ENCODE measurements at places on chromosomes 1 and 21. TPM values are rescaled to one million over a fixed set of nuclear protein-coding genes. Genes with fewer than 3 reads are reported as not detected.

Gene ETNK2
- 3.9 TPM for total RNA-seq

Gene CRNN
- not detected for total RNA-seq

Gene IL22RA1
- 4.7 TPM for total RNA-seq

Gene STUM
- total RNA-seq = not detected

Gene CFHR1
- total RNA-seq = not detected

Gene ELAPOR1
- 0.61 TPM for total RNA-seq

Gene SPATA46
- not detected for total RNA-seq

Gene PAQR6
- 3.3 TPM for total RNA-seq

Gene MCM3AP
- 36.9 TPM for total RNA-seq

Gene NRIP1
- total RNA-seq = 23.8 TPM

Gene EPS8L3
- 1.0 TPM for total RNA-seq

Gene ZNF593OS
- total RNA-seq = 0.26 TPM

Gene PRR9
- total RNA-seq = not detected

Gene LRRC41
- 46.3 TPM for total RNA-seq

Gene SHE
- 0.02 TPM for total RNA-seq

Gene PCNT
- 16.8 TPM for total RNA-seq

Gene HSPA6
- 1.4 TPM for total RNA-seq

Gene THEM5
- total RNA-seq = not detected

Gene LCK
- not detected for total RNA-seq

Gene TMEM79
- 5.5 TPM for total RNA-seq

Gene GPR37L1
- 0.13 TPM for total RNA-seq

Gene TRNAU1AP
- total RNA-seq = 23.6 TPM

Gene OR2T8
- not detected for total RNA-seq

Gene BTBD8
- total RNA-seq = 0.20 TPM

Gene SLFNL1
- total RNA-seq = not detected

Gene WDR64
- not detected for total RNA-seq

Gene MYBPHL
- not detected for total RNA-seq

Gene PALMD
- total RNA-seq = 0.49 TPM

Gene MPC2
- total RNA-seq = 73.4 TPM

Gene CD1C
- total RNA-seq = not detected

Gene TENT5C
- 0.14 TPM for total RNA-seq

Gene UBE2U
- not detected for total RNA-seq

Gene IL6R
- total RNA-seq = 13.8 TPM

Gene SRSF4
- 51.5 TPM for total RNA-seq

Gene NPHS2
- total RNA-seq = not detected

Gene DISP3
- 0.28 TPM for total RNA-seq

Gene AMIGO1
- 1.3 TPM for total RNA-seq

Gene SLC9C2
- total RNA-seq = not detected

Gene RBM8A
- 235 TPM for total RNA-seq

Gene SPRR2A
- total RNA-seq = not detected

Gene LCE6A
- total RNA-seq = not detected

Gene GCSAML
- total RNA-seq = not detected

Gene MINDY1
- 2.4 TPM for total RNA-seq

Gene ATF6
- total RNA-seq = 12.1 TPM

Gene CXADR
- total RNA-seq = 6.3 TPM

Gene CCDC17
- 0.37 TPM for total RNA-seq

Gene PADI2
- 1.3 TPM for total RNA-seq

Gene SMIM11
- total RNA-seq = 16.5 TPM

Gene RGS18
- total RNA-seq = not detected

Gene CACNA1S
- total RNA-seq = not detected

Gene PPOX
- 15.2 TPM for total RNA-seq

Gene NMNAT1
- 2.4 TPM for total RNA-seq
